IMR-90 (cell line): ENCODE measurements at places on chromosomes 2 and 18. TPM values are rescaled to one million over a fixed set of nuclear protein-coding genes. Genes with fewer than 3 reads are reported as not detected.

EMX1 gene
- total RNA-seq: not detected in 2 replicates

CYP27C1 gene
- not detected in 2 replicates for total RNA-seq

TMEM163 gene
- total RNA-seq: not detected in 2 replicates

BCL2 gene
- 0.54 and 0.56 TPM in 2 replicates for total RNA-seq

RIT2 gene
- total RNA-seq: not detected in 2 replicates

MOGAT1 gene
- not detected in 2 replicates for total RNA-seq

CDH20 gene
- not detected in 2 replicates for total RNA-seq

HRH4 gene
- not detected in 2 replicates for total RNA-seq

MXD1 gene
- 2.0 and 3.1 TPM in 2 replicates for total RNA-seq

TTC32 gene
- total RNA-seq: 1.1 and 1.9 TPM in 2 replicates

IER3IP1 gene
- 7.0 and 19.7 TPM in 2 replicates for total RNA-seq

TMEM247 gene
- total RNA-seq: not detected in 2 replicates

ARHGEF33 gene
- total RNA-seq: 0.18 and 0.28 TPM in 2 replicates

RANBP2 gene
- 64.9 and 95.8 TPM in 2 replicates for total RNA-seq

DNPEP gene
- total RNA-seq: 74.7 and 89.4 TPM in 2 replicates

KHK gene
- total RNA-seq: 0.56 and 0.72 TPM in 2 replicates

SERPINB3 gene
- total RNA-seq: not detected in 2 replicates

FAM124B gene
- total RNA-seq: not detected in 2 replicates

CCDC102B gene
- 0.54 and 1.7 TPM in 2 replicates for total RNA-seq

ITPRIPL1 gene
- total RNA-seq: 1.1 and 1.4 TPM in 2 replicates

SERPINB10 gene
- total RNA-seq: not detected in 2 replicates

ABCB11 gene
- not detected in 2 replicates for total RNA-seq

SPOPL gene
- 16.7 and 20.3 TPM in 2 replicates for total RNA-seq

TBR1 gene
- total RNA-seq: not detected in 2 replicates

SCN2A gene
- 0.54 and 0.56 TPM in 2 replicates for total RNA-seq

SLC38A11 gene
- total RNA-seq: under 0.01 and 0.18 TPM in 2 replicates

LAMA3 gene
- 0.18 and 0.28 TPM in 2 replicates for total RNA-seq

C2orf80 gene
- total RNA-seq: not detected in 2 replicates

FAM237A gene
- total RNA-seq: not detected in 2 replicates

SLC23A3 gene
- under 0.01 and 0.18 TPM in 2 replicates for total RNA-seq

LCT gene
- under 0.01 TPM in 1 of 2 replicates, not detected in the other for total RNA-seq

SLC14A1 gene
- 21.7 and 31.9 TPM in 2 replicates for total RNA-seq

EEF1B2 gene
- 574 and 672 TPM in 2 replicates for total RNA-seq

TMEFF2 gene
- total RNA-seq: 1.3 and 1.4 TPM in 2 replicates

HTR2B gene
- total RNA-seq: 0.56 and 0.72 TPM in 2 replicates

NMUR1 gene
- total RNA-seq: not detected in 2 replicates

DSC3 gene
- under 0.01 TPM in 2 replicates for total RNA-seq

MFSD2B gene
- not detected in 2 replicates for total RNA-seq

VAMP5 gene
- total RNA-seq: 13.8 and 27.8 TPM in 2 replicates

KANSL3 gene
- 25.0 and 26.3 TPM in 2 replicates for total RNA-seq

ANKRD30B gene
- total RNA-seq: not detected in 2 replicates

CCDC85A gene
- total RNA-seq: 2.2 and 2.8 TPM in 2 replicates

NAT8 gene
- total RNA-seq: not detected in 2 replicates

CCDC178 gene
- not detected in 2 replicates for total RNA-seq

TEKT4 gene
- not detected in 2 replicates for total RNA-seq

SCN9A gene
- 135 and 179 TPM in 2 replicates for total RNA-seq

SIX3 gene
- total RNA-seq: not detected in 2 replicates

RNF152 gene
- total RNA-seq: 18.5 and 18.9 TPM in 2 replicates

SERPINB13 gene
- total RNA-seq: not detected in 2 replicates

NR4A2 gene
- total RNA-seq: 0.72 and 2.8 TPM in 2 replicates

ARHGAP15 gene
- not detected in 2 replicates for total RNA-seq

LRP1B gene
- under 0.01 TPM in 2 replicates for total RNA-seq

OLA1 gene
- 54.7 and 118 TPM in 2 replicates for total RNA-seq

ACMSD gene
- total RNA-seq: not detected in 2 replicates
